ENCODE measurements at places on chromosomes 12 and 14. TPM values are rescaled to one million over a fixed set of nuclear protein-coding genes. Genes with fewer than 3 reads are reported as not detected.

GRCh38 chr12:123763093-123763492 lies 992 bp downstream of the DNAH10 start:
- H3K4me3 ChIP-seq: no peak overlapping the region
- DNase-seq: no peak
- H3K36me3 ChIP-seq: no peaks in the 10 kb centered on the region
- H3K27ac ChIP-seq: no peak overlapping the region
- peaks cover 5% of the 10 kb centered on the region for H3K4me1 ChIP-seq

DNA sequence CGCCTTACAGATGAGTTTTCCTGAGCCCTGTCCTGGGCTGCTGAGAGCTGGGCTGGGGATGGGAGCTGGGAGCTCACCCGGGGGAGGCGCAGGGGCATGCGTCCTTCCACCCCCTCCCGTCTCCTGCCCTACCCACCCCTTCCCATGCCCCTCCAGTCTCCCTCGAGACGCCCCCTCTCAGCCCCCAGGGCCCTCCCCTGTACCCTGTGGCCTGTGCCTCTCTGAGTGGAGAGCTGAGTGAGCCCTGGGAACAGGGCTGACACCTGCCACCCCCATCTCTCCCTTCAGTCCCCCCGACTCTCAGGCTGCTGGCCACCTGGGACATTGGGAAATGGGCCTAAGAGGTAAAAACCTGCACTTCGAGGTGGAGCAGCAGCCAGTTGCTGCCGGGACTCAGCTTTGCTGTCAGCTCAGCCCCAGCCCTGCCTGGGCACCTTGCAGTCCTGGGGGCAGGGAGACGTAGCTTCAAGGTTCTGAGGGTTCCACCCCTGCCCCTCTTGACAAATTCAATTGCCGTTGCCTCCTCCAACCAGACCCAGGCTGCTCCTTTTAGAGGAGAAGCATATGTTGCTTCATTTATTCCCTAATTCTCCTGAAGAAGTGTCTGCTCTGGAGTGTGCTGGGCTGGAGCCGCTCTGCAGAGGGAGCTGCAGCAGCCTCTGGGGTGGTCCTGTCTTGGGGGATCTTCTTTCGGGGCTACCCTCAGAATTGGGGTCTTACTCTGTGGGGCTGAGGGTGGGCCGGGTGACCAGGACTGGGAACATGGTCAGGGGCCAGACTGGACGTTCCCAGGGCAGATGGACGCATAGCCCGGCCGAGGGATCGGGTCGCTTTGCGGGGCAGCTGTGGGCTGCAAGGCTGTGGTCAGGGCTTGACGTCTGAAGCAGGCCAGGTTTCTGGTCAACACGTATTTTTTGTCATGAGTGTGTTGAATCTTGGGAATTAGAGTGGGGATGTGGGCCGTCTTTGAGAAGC lies 141.4 kb downstream of the ADGRD1 start:
- no peak overlapping the region for H3K4me3 ChIP-seq
- no peak for DNase-seq
- peaks cover 10% of the 10 kb centered on the region for H3K4me1 ChIP-seq
- H3K27ac ChIP-seq: no peak overlapping the region
- H3K27me3 ChIP-seq: peaks cover 5% of the 10 kb centered on the region
- no peaks in the 10 kb centered on the region for H3K36me3 ChIP-seq

- H3K4me1 ChIP-seq: no peaks in the 10 kb centered on the region
- DNase-seq: peak; percentile 99
- peak within 1 kb of the TSS; percentile 86 for H3K4me3 ChIP-seq
- peak within 1 kb of the TSS; percentile 72 for H3K27ac ChIP-seq
Observed at GRCh38 chr12:102061560-102062418, at the start of gene WASHC3. WASHC3 (minus strand) TSS chr12:102061991; CDS start chr12:102061962, 29 bp downstream.

DNA sequence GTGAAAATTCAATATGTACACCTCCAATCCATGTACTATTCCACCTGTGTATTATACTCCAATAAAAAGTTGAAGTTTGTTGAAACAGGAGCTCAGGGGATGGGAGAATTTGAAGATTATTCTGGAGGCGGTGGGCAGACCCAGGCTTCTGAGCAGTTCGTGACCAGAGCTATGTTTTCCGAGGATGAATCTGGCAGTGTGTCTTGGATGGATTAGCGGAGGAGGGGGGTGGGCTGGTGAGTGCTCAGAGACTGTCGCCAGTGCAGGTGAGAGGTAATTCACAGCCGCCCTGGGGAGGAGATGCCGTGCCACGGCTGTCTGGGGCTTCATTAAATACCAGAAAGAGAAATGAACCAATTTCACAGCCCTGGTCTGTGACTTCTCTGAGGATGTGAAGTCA lies 283.0 kb upstream of the RTL1 start:
- H3K4me1 ChIP-seq: peaks cover 19% of the 10 kb centered on the region
- no peaks in the 10 kb centered on the region for H3K36me3 ChIP-seq
- peaks cover 6% of the 10 kb centered on the region for H3K27me3 ChIP-seq
- no peak overlapping the region for H3K4me3 ChIP-seq
- no peak for DNase-seq

DNA sequence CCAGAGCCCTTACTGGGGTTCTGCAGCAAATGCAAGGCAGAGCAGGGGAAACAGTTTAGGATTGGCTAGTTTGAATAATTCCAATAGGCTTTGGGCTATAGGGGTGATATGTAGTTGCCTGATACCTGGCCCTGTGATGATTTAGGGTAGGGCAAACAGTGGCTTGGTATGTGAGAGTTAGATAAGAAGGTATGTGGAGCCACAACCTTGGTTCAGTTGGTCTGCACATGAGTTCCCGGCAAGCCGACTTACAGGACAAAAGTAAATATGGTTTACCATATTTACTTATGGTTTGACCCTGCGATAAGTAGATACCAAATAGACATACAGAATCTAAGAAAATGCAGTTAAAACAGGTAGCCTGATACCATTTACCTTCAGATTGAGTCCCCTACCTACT lies 8.3 kb upstream of the CAPRIN2 start:
- H3K27ac ChIP-seq: no peak overlapping the region
- no peak overlapping the region for H3K4me3 ChIP-seq
- no peaks in the 10 kb centered on the region for H3K4me1 ChIP-seq
- no peaks in the 10 kb centered on the region for H3K36me3 ChIP-seq
- H3K27me3 ChIP-seq: no peaks in the 10 kb centered on the region

AKAP3 gene
- 0.35 TPM for total RNA-seq

Data from muscle of leg (tissue), 16 donors.